ENCODE measurements at places on chromosomes 13 and 19.

DNA sequence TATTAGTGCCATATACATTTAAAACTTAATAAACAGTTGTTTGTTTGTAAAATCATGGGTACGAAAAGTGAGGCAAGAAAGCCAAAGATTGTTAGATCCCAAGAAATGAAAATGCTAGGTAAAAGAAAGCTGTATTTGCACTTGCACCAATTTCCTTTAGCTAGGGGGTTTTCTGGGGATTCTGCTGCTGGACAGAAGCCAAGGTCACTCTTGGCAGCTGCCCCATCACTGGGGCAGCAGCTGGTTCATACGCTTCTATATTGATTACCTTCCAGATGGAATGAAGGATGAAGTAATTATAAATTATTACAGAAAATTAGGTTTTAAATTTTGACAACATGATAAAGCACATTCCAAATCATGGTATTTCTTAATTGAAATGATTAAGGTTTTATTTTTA, 127.4 kb downstream of the SLITRK5 start:
- DNase-seq: no peak

DNA sequence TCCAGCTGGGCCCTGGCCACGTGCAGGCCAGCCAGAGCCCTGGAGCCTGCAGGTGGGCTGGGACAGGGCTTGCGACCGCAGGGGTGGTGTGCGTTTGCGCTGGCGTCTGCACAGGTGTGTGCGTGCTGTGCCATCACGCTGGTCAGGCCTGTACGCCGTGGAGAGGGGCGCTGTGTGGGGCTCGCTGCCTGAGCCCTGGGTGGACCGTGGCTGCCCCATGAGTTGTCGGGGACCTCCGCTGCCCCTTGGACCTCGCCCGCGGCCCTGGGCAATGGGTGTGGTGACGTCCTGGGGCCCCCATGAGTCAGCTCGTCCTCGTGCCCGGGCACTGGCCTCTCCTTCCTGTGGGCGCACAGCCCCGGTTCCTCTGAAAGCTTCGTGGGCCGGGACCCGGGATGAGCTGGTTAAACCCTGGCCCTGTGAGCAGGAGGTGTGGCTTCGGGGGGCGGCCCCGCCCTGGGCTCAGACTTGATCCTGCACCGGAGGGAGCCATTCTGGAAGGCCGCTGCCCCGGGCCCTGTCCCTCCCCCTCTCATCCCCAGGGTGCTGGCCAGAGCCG, 6.8 kb downstream of the CSNK1G2 start:
- DNase-seq: no peak

DNA sequence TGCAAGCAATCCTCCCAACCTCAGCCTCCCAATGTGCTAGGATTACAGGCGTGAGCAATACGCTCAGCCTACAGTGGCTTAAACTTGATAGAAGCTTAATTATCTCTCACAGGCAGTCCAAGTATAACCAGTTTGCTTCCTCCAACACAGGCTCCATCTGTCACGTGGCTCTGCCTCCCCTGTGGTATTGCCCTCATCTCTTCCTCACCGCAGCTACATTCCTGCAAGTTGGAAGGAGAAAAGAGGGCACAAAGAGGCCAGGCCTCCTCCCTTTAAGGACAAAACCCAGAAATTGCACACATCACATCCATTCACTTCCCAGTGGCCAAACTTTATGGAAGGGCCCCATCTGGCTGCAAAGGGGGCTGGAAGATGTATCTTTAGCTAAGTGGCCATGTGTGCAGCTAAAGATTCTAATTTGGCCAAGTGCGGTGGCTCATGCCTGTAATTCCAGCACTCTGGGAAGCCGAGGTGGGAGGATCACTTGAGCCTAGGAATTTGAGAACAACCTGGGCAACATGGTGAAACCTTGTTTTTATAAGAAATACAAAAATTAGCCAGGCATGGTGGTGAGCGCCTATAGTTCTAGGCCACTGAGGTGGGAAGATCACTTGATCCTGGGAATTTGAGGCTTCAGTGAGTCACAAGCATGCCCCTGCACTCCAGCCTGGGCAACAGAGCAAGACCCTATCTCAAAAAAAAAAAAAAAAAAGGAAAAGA, 3.1 kb upstream of the SDHAF1 start:
- no peak for DNase-seq

DNA sequence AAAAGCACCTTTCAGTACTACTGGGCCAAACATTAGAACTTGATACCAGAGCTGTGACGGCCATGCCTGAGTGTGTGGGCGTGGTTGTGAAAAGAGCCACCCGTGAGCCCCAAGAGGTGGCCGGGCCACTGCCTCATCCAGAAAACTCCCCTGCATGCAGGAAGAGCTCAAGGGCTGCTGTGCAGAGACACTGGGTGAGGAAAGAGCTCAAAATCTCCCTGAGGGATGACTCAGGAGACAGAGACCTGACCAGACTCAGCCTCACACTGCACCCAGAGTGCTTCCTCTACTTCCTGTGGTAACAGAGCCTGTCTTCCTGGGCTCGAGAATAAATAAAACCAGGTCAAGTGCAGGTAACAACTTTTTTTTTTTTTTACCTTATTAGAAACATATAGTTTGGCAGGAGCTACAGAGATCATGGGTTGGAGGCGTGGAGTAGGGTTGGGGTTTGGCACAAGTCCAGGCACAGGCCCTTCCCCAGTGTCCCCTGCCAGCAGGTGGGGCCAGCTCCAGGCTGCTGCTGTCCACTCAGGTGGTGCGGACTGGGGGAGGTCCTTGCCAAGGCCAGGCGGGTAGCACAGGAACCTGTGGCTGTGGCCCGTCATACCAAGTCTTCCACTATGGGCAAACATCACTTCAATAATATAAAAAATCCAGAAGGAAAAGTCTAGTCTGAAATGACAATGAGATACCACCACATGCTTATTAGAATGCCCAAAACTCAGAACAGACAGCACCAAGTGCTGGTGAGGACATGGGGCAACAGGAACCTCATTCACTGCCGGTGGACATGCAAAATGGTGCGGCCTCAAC, 25.5 kb downstream of the ELL start:
- no peak for DNase-seq

DNA sequence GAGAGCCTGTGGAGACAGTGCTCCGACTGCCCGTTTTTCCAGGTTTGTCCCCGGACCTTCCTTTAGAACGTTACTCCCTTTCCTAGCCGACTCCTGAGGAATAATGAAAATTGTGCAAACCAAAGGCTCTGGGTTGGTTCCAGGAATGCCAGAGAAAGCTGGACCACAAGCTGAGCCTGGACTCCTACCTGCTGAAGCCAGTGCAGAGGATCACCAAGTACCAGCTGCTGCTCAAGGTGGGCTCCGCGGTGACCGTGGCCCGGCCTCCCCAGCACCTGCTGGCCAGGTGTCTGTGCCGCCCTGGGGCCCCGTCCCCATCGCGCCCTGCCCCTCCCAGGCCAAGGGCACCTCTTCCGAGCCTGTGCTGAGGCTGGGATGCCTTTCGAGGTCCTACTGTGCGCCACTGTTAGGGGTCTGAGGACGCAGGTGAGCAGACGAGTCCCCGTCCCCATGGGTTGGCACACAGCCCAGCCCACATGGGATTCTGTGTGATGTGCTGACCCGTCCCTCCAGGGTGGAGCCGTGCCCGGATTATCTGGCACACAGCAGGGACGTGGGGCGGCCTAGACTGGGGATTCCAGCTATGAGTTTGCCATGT, 20.5 kb upstream of the F7 start:
- DNase-seq: no peak

DNA sequence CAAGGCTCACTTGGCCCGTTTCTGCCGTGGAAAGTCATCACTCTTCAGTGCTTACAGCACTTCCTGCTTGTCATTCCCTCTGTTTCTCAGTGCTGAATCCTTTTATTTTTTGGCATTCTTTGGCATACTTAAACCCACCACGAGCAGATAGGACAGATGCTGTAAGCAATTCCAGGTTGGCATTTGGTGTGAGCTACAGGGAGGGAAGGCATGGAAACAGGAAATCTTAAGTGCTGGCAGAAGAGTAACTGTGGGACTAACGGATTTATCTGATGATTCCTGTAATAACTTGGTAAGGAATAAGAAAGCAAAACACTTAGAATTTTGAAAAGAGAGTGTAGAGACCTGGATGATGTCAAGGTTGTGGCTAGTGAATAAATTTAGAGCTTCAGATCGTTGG, 273.4 kb downstream of the GPC6 start:
- DNase-seq: no peak

- DNase-seq: no peak
Measured at GRCh38 chr19:12938779-12939601, 581 bp downstream of the CALR start.

DNA sequence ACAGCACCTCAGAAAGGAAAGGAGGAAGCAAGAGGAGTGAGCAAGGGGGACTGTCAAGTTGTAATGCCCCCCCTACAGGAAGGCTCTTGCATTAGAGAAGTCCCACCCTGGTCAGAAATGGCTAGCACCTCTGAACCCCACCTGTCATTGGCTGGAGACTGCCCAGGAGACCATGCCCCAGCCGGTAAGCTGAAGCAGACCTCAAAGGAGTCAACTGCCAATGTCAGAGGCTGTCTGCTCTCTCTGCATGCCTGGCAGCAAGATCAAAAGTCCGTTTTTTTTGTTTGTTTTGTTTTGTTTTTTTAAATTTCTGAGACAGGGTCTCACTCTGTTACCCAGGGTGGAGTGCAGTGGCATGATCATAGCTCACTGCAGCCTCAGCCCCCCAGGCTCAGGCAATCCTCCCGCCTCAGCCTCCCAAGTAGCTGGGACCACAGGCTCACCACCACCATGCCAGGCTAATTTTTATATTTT, 8.1 kb upstream of the BCL3 start:
- DNase-seq: no peak

- no peak for DNase-seq
Measured at GRCh38 chr13:80029170-80029569, 311.8 kb downstream of the SPRY2 start.

DNA sequence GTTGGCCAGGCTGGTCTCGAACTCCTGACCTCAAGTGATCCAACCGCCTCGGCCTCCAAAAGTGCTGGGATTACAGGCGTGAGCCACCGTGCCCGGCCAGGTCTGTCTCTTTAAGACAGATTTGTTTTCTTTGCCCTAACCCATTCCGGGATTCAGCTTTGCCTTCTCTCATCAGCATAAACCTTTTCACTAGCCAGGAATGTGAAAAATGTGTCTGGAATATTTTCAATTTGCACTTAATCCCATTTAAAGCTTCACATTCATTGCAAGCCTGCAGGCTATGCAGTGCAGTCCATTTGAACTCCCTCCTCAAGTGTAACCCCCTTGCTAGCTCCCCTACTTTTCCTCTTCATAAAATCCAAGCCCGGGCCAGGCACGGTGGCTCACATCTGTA, 880 bp upstream of the TMEM160 start:
- peak; percentile 58 for DNase-seq

DNA sequence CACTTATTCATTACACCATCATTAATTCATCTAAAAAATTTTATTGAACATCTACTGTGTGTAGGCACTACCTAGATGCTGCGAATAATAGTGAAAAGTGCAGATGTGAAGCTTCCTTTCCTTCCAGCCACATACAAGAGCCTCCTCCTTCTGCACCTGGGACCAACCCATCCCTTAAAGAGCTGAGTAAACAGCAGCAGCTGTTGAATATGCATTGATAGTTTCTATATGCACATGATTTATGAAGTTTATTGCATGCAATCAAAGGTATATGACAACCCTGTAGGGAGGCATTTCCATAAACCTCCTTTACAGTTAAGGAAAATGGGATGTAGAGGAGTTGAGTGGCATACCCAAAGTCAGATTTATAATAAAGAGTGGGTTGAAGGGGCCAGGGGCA, 110.3 kb upstream of the IPO5 start:
- DNase-seq: no peak

GRCh38 chr13:23741879-23742510, 147.2 kb downstream of the MIPEP start:
- DNase-seq: no peak

DNA sequence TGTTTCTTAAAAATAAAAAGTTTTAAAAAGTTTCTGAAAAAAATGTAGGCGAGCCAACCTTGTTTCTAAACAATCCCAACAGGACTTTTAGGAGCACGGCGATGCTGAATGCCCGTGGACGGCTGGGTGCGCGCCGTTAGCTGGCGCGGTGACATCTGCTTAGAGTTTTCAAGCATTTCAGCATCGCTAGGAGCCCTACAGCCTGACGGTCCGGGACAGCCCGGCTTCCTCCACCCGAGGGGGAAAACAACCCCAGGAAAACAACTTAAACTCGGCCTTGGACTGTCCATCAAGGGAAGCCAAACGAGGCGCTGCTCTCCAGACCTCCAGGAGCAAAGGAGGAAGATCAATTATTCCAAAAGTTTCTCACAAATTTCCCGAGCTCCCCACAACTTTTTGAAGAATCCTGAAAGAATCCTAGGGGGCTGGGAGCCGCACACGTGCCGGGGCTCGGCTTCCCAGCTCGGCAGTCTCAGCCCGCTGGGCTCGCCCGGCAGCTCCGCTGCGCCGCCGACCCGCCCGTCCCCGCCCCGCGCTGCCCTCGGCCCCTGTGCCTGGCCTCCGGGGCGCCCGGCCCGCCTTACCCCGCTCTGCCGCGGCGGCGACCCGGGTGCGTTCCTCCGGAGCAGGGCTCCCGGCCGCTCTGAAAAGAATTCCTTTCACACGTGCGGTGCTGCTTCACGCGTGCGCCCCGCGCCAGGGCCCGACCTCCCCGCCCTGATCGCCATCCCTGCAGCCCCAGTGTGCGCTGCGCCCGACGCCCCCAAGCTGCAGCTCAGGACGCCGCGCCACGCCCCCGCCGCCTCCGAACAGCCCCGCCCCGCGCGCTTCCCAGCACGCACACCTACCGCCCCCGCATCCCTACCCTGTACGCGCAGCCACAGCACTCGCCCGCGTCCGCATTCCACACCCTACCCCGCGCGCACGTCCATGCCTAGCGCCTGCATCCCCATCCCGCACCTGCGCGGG, at the start of gene GJA3:
TSS of gene GJA3 (minus strand) at position 747 of the 969 bp plus-strand sequence. CDS start 17,764 bp downstream, outside the sequence.
- no peak for DNase-seq

GRCh38 chr19:1057176-1057855, 9.7 kb upstream of the ARHGAP45 start:
- no peak for DNase-seq

DNA sequence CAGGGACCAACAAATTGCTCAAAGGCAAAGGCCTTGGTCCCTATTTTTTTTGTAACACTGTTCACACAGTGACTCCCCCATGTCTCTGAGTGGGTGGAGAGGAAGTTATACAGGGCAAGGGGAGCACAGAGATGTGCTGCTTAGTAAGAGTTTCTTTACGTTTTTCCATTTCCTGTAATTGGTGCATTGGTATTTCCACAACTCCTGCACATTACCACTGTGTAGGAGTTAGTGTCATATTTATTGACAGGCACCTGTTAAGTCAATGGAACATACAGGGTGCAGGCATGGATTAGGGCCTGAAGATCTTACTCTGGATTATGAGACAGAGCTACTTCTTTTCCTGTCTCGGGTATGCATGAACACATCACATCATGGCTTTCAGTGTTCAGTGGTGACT, 45.2 kb downstream of the SOX21 start:
- no peak for DNase-seq

All from AG04449 (cell line).